ENCODE measurements at places on chromosomes 16 and 17.

DNA sequence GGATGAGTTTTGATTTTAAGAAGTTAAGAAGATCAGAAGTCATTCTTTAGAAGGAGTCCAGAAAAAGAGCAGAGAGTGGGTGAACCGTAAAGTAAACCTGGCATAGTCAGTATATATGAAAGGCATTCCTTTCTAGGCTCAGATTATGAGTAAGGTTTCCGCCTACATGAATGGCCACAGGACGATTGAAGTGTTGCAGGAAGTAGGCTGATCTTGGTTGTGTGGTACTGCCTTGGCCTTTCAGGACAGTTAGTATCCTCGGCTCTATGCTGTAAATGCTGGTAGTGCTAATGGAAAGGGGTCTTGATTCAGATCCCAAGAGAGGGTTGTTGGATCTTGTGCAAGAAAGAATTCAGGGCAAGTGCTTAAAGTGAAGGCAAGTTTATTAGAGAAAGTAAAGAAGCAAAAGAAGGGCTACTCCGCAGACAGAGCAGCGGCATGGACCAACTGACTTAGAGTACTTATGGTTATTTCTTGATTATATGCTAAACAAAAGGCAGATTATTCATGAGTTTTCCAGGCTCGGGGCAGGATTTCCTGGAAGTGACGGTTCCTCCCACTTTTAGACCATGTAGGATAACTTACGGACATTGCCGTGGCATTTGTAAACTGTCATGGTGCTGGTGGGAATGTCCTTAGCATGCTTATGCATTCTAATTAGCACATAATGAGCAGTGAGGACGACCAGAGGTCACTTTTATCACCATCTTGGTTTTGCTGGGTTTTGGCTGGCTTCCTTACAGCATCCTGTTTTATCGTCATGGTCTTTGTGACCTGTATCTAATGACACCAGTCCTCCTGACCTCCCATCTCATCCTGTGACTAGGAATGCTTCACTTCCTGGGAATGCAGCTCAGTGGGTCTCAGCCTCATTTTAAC is 164.8 kb downstream of the SNX29 start:
- no peak for DNase-seq

DNA sequence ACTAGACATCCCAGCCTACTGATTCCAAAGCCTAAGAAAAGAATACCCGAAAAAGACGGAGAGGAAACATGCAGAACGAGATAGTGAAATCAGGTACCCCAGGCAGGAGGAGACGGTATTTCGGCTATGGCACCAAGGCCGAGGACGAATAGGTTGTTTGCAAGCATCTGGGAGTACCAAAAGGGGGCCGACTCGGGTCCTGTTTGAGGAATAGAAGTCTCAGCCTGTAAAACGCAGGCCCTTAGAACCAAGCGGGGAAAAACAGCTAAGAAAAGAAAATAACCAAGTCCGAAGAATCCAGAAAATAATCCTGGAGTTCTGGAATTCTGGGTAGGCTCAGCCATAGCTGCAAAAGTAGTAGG is 537 bp downstream of the SLC35B1 start:
- DNase-seq = no peak

GRCh38 chr16:25258861-25259179 is 1.2 kb upstream of the ZKSCAN2 start:
- no peak for DNase-seq

GRCh38 chr17:61314368-61315078 is 85.1 kb upstream of the TBX2 start:
- DNase-seq = no peak

DNA sequence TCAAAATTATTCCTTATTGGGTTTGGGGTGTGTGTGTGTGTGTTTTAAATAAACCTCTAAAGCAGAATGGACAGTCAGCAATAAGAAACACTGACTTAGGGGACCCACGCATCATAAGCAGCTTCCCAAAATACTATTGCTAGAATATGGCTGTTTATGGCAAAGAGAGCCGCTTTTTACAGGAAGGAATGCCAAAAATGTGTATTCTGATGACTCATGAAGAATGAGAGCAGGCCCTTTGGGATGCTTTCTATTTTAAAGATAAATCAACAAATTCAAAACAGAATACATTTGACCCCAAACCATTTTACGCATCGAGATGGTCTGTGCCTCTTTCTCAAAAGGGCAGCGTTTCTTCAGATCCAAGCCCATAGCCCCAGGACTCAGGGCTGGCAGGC is 37.5 kb downstream of the ARHGAP17 start:
- DNase-seq = no peak

DNA sequence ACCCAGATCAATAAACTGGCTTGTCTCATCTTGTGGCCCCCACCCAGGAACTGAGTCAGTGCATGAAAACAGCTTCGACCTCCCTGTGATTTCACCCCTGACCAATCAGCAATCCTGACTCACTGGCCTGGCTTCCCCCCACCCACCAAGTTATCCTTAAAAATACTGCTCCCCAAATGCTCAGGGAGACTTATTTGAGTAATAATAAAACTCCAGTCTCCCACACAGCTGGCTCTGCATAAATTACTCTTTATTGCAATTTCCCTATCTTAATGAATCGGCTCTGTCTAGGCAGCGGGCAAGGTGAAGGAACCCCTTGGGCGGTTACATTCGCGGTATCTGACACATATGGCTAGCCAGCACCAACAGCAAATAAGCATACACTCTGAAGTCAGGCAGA is 9.8 kb upstream of the RABEP1 start:
- DNase-seq = no peak

DNA sequence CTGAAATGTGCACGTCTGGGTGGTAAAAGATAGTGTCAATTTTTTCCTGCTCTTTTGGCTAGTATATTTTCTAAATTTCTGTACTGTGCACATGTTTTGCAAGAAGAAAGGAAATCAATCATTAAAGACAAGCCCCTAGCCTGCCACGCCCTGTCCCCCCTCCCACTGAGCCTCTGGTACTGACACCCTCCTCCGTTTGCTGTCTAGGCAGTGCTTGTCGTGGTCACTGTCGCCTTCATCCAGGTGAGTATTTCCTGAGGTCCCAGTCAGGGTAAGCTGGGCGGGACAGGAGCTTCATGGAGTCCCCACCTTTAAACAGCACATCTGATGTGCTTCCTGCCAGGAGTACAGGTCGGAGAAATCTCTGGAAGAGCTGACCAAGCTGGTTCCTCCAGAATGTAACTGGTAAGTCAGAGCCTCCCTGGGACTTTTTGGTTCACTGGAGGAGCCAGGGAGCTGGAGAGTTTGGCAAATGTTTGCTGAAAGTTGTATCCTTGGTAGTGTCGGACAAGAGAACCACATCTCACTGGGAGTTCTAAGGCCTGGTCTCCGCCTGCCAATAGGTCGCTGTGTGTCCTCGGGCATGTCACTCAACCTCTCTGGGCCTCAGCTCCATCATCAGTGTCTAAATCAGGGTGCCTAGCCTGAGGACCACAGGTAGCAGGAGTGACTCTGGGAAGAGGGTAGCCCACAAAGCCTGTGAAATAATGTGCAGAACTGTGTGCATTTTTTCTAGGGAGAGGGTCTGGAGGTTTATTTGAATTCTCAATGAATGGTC is 42.2 kb downstream of the ATP2C2 start:
- DNase-seq = no peak

- peak; percentile 39 for DNase-seq
These were observed 6.9 kb upstream of the GJD3 start for GRCh38 chr17:40371261-40371929.

DNA sequence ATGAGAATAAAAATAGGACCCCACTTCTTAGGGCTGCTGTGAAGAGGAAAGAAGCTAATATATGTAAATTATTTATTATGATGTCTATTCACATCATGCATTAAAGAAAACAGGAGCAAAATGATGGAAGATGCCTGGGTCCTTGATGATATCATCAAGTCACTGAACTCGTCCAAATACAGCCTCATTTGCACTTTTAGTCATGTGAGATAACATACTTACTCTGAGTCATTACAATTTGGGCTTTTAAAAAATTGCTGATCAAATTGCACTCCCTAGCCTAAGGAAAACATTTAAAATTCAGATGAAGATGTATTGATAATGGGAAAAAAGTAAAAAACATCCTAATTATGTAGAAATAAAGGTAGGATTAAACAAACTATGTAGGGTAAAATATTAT is 302.7 kb upstream of the CCL2 start:
- DNase-seq = no peak

- DNase-seq = no peak
These were observed 206.5 kb upstream of the CDH5 start for GRCh38 chr16:66159987-66160386.

DNA sequence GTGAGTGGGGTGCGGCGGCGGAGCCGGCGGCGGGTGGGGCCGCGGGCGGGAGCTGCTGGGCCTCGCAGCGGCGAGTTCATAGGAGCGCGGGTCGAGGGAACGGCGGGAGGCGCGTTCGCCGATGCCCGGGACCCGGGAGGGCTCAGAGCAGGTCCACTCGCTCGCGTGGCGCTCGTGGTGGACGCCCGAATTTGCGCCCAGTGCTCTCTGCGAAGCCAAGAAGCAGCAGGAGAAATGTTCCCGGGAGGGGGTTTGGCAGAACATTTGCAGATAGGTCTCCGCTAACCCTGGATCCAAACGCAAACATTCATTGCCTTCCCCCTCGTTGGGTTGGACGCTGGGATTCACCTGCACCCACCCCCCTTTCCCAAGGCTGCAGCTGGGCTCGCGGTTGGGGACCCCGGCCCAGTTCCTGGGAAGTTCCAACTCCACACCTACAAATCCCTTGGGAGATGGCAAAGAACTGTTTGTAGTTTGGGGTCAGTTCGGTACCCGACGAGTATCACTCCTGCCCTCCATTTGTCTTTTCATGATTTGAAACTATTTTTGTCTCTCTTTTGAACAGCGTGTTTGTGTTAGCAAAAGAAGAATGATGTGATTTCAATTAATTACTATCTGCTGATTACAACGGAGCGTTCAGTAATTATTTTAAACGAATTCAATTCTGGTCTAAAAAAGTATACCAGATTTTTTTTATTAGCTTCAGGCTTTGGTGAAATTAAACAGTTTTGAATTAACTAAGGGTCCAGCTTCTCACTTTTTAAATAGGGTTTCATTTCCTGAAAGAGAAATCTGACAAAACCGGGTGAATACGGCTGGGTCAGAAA is 2.3 kb downstream of the NTN1 start:
- DNase-seq = no peak

- no peak for DNase-seq
These were observed 22.5 kb downstream of the CLUAP1 start for GRCh38 chr16:3523281-3523680.

DNA sequence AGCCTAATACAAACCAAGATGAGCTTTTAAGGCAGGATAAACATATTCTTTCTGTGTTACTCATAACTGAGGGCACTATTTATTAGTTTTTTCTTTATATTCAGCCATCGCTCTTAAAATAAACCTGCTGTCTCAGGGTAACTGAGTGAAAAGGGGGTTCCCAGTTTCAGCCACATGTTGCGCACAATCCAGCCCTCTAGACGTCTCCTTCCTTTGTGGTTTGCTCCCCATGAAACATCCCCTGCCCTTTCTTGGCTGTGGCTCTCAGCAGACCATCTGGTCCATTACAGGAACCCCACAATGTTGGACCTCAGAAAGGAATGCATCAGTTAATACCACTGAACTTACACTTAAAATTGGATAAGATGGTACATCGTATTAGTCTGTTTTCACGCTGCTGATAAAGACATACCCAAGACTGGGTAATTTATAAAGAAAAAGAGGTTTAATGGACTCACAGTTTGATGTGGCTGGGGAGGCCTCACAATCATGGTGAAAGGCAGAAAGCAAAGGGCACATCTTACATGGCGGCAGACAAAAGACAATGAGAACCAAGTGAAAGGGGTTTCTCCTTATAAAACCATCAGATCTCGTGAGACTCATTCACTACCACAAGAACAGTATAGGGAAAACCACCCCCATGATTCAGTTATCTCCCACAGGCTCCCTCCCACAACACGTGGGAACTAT is 12.6 kb upstream of the IL21R start:
- no peak for DNase-seq

DNA sequence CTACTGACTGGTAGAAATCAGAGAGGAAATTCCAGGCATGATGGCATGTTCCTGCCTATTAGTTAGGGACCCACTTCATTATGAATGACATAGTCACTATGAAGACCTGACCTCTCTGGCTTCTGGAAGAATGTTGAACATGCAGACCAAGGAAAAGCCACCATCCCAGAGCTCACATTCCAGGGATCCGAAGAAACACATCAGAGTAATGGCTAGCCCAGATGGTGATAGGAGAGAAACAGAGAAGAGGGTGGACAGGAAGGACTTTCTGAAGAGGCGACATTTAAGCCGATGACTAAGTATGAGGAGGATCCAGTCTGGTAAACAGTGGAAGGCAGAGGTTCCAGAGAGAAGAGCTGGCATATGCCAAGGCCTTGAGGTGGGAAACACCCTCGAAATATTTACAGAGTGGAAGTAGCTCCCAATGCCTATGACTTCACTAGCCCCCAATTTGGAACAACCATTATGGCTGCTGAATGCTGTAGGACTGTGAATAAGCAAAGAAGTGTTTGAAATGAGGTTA is 216.2 kb downstream of the RBFOX1 start:
- no peak for DNase-seq

DNA sequence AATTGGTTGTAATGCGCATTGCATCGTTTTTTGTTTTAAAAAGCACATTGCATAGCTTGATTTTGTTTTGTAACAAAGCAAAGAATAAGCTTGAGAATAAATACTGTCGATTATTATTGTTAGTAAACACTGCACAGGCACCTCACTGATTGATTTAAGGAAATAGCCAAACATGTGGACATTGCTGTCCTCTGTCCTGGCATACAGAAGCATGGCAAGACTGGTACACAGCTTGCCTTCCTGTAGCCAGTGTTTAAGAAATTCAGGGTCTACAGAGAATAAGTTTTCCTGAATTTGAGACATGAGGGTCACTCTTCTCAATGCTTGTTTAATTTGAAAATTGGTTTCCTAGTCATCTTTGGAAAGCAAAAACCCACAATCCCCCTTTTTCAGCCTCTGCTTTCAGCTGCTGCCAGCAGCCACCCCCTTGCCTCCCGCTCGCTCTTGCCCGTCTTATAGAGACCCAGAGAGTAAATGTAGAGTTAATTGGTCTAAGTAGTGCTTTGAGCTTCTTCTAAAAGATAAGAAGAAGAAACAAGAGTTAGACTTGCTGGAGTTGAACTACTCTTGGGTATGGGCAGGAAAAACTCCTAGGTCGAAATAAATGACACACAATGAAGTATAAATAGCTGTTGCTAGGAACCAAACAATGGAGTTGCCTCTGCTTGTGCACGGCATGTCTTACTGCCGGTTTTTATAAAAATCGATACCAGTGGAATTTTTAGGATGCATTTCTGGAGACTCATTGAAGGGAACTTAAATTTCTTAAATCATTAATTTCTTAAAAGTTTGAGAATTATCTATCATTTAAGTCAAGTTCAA is 116.6 kb downstream of the MRTFB start:
- DNase-seq = no peak

Data from NCI-H526 (cell line).